NB4 (cell line): ENCODE measurements at places on chromosomes 13 and 19.

DNA sequence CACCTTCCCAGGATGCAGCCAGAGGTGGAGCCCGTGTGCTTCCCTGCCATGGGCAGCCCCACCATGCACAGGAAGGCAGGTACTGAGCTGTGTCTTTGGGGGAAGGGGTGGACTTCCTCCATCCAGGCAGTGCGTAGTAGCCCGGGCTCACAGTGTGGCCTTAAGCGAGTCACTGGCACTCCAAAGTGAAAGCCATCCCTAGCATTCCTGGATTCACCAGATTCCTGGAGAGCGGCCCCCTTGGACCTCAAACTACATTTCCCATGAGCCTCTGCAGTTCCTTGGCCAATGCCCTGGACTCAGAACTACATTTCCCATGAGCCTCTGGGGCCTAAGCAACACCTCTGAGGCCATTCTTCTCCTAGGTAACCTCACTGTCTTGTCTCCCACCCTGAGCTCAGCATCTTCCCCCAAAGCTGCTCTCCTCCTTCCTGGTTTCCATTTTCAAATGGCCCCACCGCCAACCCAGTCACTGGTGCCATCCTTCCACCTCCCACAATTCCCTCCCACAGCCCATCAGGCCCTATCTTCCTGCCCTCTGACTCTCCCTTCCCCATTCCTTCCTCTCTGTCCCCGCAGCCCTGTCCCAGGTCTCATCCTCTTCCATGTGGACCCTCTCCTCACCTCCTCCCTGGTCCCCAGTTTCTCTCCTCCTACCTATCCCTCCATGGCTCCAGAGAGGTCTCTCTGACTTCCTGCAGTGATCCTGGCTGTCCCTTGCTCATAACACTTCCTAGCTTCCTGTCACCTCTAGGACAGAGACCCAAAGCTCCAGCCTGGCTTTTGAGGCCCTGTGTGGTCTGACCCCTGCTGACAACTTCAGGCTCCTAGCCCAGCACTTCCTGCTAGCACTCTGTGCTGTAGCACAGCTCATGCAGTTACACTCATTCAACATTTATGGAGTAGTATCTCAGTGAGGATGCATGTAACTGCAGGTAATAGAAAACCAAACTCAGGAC, at the start of gene C19orf81:
Gene C19orf81 (plus strand): TSS at position 13 of the 959 bp plus-strand sequence. CDS start 0 bp downstream, at position 13.
- DNase-seq = peak; percentile 33

DNA sequence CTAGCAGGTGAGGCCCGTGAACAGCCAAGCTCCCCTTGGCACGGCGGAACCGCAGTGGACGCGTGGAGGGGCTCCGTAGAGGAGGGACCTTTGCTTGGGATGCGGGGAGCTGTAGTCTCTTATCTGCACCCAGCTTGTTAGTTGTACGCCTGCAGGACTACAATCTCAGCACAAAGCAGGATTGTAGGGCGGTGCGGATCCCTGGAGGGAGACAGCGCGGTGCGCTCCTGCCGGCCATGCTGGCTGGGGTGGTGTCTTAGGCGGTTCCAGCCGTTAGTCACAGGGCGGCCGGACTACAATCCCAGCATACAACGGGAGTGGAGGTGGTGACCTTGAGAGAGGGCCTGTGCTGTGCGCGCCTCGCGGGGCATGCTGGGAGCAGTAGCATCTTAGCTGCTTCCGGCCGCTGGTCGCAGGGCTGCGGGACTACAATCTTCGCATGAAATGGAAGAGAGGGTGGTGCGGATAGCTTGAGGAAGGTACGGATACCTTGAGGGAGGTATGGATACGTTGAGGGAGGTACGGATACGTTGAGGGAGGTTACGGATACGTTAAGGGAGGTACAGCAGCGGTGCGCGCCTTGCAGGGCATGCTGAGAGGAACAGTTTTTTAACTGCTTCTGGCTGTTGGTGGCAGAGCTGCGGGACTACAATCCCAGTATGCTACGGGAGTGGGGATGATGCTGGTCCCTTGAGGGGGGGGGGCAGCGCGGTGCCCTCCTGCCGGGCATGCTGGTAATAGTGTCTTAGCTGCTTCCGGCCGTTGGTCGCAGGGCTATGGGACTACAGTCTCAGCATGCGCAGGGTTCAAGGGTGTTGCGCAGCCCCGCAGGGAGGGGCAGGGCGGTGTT, 1419.1 kb downstream of the UQCRFS1 start:
- DNase-seq = peak; percentile 93

- DNase-seq = no peak
Measured at GRCh38 chr13:65789815-65790214, 1440.3 kb downstream of the PCDH9 start.

GRCh38 chr13:46307554-46307953, 79.5 kb downstream of the RUBCNL start:
- peak; percentile 63 for DNase-seq

- no peak for DNase-seq
Measured at GRCh38 chr13:45882626-45883025, 31.1 kb upstream of the SIAH3 start.

DNA sequence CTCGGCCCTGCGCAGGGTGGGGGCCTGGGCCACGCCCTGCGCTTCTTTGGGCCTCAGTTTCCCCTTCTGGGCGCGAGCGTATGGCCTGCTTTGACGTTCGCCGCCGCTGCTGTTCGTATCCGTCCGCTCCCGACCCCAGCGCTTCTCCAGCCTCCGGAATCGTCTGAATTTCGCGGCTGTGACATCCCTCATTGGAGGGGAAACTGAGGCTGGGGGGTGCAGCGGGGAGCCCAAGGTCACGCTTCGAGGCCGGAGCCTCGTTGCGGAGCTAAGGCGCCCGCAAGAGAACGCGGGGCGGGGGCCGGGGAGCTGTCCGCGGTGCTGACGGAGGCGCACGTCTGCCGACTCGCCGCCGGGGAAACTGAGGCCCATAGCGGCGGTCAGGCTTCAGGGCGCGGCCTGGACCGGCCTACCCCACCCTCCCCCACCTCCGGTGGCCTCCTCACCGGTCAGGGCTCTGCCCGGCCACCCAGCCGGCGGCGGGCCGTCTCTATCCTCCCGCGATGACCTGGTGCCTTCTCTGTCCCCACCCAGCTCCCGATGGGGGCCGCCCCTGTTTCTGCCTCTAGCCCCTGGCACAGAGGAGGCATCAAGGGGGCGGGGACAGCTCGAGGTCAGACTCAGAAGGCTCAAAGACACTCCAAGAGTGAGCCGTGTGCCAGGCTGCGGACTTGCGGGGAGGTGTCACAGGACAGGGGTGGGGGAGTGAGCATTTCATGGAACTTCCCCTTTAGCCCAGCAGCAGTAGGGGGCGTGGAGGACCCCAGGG, 3.0 kb upstream of the APC2 start:
- peak; percentile 55 for DNase-seq

DNA sequence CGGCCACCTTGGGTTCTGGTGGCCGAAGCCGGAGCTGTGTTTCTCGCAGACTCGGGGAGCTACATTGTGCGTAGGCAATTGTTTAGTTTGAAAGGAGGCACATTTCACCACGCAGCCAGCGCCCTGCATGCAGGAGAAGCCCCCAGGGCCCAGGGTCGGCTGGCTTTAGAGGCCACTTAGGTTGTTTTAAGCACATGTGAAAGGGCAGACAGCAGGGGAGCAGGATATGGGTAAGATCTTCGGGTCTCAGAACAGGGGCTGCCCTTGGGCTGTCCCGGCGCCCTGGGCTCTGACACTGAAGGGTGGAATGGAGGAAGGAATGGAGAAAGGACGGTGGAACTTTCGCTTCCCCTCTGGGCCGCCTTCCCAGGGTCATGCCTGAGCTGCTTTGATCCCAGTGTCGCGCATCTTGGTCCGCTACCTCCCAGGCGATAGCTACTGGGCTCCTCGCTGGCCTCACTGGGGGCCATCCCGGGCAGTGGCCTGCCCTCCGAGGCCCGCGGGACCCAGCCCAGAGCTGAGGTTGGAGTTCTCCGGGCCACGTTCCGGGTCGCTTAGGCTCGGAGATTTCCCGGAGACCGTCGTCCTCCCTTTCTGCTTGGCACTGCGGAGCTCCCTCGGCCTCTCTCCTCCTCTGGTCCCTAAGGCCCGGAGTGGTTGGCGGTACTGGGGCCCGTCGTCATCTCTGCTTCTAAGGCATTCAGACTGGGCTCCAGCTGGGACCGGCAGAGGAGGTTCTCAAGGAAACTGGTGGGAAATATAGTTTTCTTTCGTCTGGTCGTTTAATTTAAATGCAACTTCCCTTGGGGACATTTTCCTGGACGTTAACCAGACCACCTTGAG, 4.3 kb upstream of the POU4F1 start:
- no peak for DNase-seq
